ENCODE measurements at places on chromosomes 12 and 14. TPM values are rescaled to one million over a fixed set of nuclear protein-coding genes. Genes with fewer than 3 reads are reported as not detected.

NGB gene
- total RNA-seq, result not detected

NRDE2 gene
- 9.3 TPM for total RNA-seq

TAS2R46 gene
- 0.08 TPM for total RNA-seq

MGP gene
- not detected for total RNA-seq

LTBP2 gene
- 11.0 TPM for total RNA-seq

Measured in A549 treated with CORT108297 at 1 μM for 4 hours (cell line).